ENCODE measurements at places on chromosomes 3 and 15.
A peak's percentile ranks its signal among the peaks of the same experiment; 100 is the strongest.

DNA sequence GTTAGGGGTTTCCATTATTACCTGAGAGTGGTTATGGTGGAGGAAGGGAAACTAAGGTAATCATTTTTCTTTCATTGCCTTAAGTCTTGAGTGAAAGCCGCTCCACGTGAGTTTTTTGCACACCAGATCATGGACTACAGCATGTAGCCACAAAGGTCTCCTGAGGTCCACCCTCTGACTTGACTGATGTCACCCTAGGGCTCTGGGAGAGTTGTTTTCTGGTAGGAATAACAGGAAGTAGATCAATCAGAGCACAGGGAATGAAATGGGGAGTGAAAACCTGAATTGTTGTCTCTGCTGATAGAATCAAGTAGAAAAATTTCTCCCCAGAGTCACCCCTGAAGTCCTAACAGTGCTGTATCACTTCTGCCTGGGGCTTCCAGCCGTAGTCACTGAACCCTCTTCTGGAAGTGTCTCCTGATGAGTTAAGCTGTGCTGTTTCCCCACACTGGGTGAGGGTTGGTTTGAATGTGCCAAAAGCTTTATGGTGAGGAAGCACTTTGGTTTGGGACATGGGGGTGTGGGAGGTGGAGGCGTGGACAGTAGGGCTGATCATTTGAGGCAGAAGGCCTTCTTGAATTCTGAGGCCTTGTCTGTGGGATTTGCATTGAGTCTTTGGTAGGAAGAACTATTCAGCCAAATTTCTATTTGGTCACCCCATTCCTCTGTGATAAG, 64.3 kb downstream of the SLCO3A1 start:
- no peak for DNase-seq

DNA sequence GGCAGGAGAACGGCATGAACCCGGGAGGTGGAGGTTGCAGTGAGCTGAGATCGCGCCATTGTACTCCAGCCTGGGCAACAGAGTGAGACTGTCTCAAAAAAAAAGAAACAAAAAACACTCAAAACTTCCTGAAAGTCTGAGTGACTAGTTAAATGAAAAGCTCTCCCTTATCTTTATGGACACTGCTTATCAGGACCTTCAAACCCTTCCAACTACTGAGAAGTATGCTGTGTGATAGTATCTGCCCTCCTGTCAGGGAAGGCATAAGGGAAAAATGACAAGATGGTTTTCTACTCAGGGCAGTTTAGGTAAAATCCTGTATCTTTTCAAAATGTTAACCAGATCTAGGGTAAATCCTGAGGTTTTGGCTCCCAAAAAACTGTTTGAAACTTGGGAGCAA, 21.8 kb downstream of the EMC7 start:
- DNase-seq, result no peak

DNA sequence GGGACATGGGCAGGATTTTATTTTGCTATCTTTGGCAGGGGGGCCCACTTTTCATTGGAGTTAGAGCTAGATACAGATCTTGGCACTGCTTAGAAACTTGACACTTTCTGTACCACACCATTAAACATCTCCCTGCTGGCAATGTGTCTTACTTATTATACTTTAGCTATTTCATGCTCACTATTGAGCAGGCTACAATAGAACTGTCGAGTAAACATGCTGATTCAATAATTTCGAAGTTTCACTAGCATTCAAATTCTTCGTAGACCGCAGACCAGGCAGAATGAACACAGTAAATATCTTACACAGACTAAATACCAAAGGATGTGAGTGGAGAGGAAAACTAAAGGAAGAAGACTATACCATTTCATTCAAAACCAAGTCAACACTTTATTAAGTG, 180.8 kb downstream of the UNC13C start:
- no peak for DNase-seq

- no peak for DNase-seq
These were observed 309.5 kb downstream of the THSD4 start for GRCh38 chr15:71424765-71425164.

- no peak for DNase-seq
These were observed 130.3 kb downstream of the CHDH start for GRCh38 chr3:53715815-53716483.

- no peak for DNase-seq
These were observed 487 bp upstream of the HES1 start for GRCh38 chr3:194135516-194135805.

GRCh38 chr15:22239806-22240180, 159.5 kb downstream of the OR4M2 start:
- DNase-seq, result no peak

DNA sequence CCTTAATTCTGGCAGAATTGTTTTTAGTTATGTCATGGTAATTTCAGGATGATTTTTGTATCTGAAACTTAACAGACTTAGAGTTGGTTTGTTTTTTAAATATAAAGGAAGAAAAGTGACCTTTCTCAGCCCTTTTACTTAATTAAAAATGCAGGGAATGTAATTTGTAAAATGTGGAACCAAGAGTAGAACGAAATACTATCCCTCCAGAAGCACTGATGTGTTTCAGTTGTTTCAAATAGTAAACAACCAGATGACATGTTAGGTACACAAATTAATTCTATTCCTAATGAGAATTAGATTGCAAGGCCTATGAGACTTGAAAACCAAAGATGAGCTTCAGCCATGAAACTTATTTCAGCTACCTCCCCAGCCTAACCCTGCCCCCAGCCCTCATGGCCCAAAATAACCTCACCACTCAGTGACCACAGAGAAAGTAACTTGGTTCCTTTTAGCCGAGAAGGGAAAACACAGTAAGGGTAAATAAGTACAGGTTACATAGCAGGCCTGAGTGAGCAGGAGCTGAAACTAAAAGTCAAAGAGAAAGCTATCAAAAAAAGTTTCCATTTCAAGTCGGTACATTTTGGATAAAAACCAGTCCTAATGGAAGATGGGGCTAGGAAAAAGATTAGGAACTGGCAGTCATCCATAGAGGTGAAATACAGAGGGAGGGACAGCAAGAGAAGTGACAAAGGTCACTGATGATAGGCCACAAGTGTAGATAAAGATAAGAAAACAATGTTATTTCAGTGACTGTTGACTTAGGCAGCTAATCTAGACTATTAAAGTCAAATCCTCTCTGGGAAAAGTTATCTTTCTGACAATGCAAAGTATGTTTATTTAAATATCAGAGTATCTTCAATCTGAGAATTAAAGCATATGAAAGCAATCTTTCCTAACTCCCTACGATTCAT, 23.2 kb downstream of the SENP8 start:
- DNase-seq, result no peak

- DNase-seq, result peak; percentile 28
These were observed 20.1 kb downstream of the KBTBD8 start for GRCh38 chr3:67018105-67018788.

GRCh38 chr3:57604971-57605370, 7.8 kb upstream of the ARF4 start:
- DNase-seq, result no peak

GRCh38 chr15:92606126-92606835, 49.3 kb downstream of the FAM174B start:
- peak; percentile 55 for DNase-seq

GRCh38 chr3:150421799-150422548, 13.9 kb downstream of the TSC22D2 start:
- no peak for DNase-seq

GRCh38 chr15:72338617-72339321, 18.8 kb upstream of the CELF6 start:
- DNase-seq, result no peak

- DNase-seq, result no peak
These were observed 57.1 kb upstream of the GK5 start for GRCh38 chr3:142282503-142282902.

DNA sequence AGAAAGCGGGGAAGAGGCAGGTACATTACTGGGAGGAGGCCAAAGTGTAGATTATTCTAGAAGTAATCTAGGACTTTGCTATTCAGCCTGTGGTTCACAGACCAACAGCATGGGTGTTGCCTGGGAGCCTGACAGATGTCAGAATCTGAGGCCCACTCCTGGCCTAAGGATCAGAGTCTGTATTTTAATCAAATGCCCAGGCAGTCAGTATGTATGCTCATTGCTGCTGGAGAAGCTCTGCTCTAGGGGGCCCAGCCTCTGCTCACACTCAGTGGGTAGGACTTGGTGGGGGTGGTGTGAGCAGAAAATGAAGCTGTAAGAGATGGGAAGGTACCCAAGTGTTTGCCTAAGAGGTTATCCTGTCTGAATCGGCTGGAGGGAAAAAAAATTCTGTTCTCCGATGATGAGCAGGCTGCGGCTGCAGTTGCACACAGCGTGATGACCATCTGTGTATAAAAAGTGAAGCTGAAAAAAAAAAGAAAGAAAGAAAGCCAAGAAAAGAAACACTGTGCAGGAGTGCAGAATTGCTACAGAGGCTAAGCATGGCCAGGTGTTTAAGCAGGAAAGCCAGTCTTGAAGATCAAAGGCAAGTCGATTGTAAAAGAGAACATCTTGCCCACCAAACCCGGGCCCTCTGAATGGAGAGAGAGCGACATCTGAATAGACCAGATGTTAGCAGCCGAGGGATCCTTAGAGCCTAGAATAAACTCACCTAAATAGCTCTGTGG, 65.2 kb downstream of the EIF4E3 start:
- no peak for DNase-seq

DNA sequence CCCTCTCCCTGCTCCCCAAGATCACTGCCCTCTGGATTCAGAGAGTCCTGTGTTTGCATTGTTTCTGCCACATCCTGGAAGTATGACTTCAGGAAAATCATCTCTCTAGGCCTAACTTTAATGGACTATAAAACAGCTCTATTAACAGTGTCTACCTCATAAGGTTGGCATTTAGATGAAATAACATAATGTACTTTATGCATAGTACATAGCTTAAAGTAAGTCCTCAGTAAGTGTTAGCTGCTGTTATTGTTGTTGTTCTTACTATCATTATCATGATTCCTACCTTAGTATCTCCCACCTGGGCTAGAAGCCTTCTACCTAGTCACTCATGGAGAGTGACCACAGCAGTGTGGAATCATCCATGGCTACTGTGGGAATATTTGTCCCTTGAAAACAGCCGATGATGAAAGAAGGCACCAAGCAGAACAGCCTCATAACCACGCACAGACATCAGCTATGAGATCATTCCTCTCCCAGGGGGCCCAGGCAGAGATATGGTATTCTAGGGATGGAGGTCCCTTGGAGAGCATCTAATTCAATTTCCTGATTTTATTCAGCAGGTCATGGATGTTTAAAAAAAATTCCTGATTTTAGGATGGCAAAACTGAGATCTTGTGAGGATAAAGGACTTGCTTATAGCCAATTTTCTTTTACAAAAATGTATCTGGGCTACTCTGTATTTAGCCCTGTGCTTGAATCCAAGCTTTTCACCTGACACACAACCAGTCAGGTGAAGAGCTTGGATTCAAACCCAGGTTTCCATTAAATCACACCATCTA, 1.9 kb downstream of the FSD2 start:
- DNase-seq, result no peak

DNA sequence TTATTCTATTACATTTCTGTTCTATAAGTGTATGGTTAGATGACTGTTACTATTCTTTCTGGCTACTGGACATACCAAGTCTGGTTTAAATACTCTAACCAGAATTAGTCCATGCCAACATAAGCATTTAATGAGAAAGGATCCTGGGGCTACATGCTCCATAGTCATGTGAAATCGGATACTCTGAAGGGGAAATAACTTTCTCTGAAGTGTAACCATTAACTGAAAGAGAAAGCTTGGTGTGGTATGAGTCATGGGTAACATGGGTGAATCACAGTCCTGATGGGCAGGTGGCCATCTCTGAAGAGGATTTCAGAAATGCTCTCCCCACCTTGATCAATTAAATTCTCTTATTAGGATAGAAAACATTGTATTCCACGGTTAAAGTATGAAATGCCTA, 69.4 kb downstream of the FHIT start:
- DNase-seq, result peak; percentile 12

DNA sequence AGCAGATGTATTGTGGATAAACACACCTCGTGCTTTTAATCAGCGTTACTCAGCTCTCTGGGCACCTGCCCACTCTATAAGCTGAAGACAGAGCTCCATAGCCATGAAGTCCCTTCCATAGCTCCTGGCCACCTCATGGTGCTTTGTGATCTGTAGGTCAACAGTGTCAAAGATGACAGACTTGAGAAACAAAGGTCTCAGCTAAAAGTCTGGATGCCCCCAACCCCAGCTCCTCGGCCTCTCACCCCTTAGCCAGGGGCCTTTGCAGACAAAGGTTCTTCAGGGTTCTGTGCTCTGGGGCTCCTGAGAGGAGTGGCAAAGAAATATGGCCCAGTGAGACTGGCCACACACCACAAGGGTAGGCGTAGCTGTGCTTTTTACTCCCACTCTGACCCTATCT, 168.6 kb downstream of the KLF13 start:
- no peak for DNase-seq

DNA sequence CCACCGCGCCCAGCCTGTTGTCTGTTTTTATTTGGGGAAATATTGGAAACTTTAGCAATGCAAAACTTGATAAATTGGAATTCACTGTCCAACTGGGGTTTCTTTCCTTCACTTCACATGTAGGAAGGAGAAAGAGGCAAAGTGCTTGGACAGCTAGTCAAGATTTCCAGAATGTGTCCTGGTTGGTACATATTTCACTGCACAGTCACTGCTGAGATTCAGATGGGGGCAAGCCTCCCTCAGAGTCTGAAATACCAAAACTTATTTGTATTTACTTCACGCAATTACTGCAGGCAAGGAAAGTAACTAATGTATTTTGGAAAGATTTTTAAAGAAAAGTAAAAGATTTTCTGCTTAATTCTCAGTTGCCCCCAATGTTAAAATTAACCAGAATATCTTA, 21.0 kb downstream of the LRRC31 start:
- DNase-seq, result no peak

DNA sequence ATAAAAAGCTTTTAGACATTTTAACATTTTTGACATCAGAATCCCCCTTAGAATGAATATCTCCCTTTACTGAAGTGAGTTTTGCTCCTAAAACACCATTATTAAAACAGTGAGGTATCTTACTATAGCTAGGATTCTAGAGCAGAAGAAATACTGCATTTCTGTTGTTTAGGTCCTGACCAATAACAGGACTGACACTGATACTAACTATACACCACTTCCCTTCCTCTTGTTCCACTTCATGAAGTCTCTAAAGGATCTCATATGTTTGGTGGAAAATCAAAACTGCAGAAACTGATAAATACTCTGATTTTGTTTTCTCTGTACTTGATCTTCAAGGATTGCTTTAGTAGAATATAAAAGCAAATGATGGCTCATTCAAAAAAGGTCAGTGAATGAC, 230.7 kb downstream of the SUCLG2 start:
- DNase-seq, result no peak

DNA sequence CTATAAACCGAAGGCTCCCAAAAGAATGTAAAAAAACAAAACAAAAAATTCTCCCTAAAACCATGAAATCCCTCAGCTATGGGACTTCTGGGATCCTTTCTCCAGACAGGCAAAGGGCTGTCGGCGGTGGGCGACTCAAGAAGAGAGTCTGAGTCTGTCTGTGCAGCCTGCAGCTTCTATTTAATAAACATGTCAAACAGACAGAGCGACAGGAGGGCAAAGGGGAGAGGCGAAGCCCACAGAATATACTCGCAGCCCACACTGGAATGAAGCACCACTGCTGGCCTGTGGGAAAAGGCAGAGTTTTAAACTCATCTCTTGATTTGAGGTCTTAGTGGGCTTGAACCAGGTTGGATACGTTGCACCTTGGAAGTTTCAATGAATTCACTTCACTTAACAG, 40.2 kb downstream of the ISL2 start:
- DNase-seq, result no peak
